CD4-positive, alpha-beta T cell (primary cell): ENCODE measurements at places on chromosomes 6 and 20. TPM values are rescaled to one million over a fixed set of nuclear protein-coding genes. Genes with fewer than 3 reads are reported as not detected.

- DNase-seq, result no peak
Measured at GRCh38 chr6:25975923-25976560, 13.4 kb downstream of the TRIM38 start.

DNA sequence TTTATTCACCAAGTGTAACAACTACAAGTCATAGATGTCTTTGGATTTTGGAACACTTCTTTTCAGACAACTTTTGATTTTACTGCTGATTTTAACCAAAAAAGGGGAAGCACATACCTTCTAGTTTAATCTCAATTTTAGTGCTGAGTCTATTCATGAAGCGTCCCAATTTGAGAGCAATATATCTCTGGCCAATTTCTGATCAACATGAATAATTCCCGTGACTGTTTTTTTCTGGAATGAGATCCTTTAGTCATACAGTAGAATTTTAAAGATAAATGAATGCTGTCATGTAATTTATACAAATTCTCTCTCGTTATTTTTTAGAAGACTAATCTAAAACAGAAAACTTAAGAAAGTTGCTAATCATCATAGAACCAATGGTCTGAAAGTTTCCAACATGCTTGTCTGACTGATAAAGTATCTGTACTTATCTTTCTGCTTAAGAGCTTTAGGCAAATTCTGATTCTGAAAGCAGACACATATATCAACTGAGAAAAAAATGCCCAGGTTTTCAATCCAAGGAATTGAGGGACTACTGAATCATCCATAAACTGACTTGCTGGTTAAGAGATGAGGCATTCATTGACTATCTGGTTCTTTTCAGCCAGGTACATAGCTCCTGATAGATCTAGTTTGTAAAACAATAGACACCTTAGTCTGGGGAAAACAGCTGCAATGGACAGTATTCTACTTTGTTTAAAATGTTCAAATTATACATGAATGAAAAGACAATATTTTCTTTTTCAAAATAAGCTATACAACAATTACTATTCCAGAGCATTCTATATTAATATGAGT is 657.5 kb downstream of the RFPL4B start:
- DNase-seq, result no peak

GRCh38 chr6:112179631-112180030 is 74.7 kb downstream of the LAMA4 start:
- DNase-seq, result no peak

GRCh38 chr6:157173776-157174175 is 149.5 kb downstream of the TMEM242 start:
- DNase-seq, result no peak

DNA sequence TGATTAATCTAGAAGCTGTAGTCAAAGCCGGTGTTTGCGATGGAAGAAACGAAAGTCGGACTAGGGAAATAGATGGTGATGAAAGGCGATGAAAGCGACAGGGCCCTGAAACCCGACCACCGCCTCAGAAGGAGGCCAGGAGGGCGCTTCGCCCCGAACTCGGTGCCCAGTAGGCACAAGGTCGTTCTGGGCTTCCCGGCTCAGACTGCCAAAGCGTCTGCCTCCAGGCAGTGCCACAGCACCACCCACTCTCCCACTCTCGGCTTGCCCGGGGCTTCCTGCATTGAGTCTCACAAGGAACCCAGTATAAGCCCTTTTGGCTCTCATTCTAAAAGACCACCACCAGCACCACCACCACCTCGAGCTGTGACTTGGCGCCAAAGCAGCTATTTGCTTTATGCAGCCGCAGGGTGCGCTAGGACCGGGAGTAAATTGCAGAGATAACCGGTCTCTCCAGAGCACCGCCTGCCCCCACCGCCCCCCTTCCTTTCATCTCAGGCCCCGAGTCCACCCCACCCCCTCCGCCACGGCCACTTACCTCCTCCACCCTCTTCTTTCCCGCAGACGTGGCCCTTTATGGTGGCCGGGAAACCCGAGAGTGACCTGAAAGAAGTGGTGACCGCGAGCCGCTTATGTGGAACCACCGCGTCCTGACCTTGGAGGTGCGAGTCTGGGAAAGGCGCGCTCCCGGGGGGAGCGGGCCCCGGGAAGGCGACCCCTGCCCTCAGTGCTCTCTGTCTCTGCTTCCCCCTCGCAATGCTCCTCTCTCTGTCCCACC is 2.4 kb downstream of the TCF21 start:
- no peak for DNase-seq

DNA sequence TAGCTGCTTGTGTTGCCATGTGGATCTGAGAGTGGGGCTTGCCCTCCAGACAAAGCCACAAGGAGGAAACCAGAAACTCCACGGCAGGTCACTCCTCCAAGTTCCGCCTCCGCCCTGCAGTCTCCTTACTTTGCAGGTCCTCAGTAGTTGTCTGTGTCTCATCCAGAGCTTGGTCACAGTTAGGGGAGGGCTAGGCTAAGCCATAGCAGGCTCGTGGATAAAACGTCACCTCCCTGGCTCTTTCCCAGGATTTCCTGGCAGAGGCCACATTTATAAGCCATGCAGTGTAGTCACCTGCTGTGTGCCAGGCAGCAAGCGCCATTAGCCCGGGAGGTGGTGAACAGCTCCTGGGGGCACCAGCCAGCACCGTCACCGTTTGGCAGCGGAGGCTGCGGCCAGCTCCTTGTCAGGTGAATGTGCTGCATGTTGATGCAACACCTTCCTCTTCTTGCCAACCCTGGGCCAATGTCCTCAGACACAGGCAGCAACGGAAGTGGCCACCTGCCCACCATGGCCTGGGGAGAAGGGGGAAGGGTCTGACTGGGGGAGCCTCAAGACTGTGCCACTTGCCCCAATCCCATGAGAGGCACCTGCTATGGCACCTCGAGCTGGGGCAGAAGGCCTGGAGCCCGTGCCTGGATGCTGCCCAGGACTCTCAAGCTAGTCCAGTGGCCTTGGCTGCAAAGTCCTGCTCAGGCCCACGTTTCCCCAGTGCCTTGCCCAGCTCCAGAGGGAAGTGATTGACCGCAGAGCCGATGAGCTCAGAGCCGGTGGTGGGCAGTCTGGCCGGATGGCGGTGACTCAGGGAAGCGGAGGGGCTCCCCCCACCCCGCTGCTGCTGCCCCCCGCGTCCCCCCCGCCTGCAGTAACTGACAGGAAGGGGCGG is 39.0 kb upstream of the SLCO4A1 start:
- peak; percentile 39 for DNase-seq

DNA sequence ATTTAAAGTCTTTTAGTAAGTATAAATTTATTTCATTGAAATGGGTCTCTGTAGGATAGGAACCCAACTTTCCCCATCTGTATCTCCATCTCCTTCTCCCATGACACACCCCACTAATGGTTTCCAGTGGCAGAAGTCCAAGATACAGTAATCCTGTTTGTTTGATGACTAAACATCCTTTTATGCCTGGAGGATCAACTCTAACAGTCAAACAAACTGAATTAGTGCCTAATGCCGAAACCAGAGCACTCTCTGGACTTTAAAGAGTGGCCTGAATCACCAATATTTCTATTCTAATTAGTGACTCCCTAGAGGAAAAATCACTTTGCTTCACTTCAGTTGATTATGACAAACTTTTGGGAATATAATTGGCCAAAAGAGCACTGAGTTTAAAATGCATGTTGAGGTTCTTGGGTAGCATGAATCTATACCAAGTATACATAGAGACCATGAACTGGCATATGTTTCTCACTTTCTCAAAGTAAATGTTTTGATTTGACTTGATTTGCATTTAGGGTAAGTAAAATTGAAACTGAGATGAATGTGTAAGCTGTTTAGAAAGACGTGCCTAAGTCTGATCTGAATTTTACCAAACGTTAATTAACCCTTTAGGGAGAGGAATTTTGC is 776.4 kb upstream of the NRSN1 start:
- no peak for DNase-seq

GRCh38 chr20:22878166-22878565 is 156.9 kb upstream of the SSTR4 start:
- DNase-seq, result no peak

DNA sequence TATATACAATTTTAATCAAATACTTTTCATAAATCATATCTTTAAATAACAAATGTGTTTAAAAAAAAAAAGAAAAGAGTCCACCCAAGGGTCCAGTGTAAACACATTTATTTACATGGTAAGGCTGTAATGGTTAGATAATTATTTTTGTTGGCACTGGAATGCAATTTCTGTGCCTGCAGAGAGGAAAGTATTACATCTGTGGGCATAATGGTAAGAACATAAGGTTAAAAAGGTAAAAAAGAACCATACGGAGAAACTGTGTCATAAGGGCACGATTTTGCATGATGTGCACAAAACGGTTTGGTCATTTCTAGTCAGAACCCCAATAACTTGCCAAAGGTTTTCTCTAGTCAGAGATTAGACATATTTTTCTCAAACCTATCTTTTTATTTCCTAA is 54.3 kb downstream of the RWDD2A start:
- no peak for DNase-seq

GRCh38 chr6:139522511-139523220 is 148.2 kb upstream of the CITED2 start:
- DNase-seq, result no peak

DNA sequence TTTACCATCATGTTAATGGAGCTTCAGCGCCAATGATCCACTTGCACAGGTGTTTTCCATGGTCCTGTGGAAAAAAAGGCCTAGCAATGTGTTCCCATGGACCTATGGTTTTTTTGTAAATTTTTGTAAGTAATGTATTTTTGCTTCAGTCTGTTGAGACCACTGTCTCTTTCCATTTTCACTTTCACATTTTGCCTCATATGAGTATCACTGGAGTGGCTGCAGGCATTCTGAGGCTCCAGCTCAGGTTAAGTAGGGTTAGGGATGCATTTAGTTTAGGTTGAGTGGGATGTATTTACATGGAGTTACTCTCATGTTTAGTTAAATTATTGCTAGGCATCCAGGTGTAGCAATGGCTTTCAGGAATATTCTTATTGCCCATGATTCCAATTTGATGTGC is 19.2 kb upstream of the LMBRD1 start:
- DNase-seq, result no peak

GRCh38 chr6:15630202-15630601 is 32.6 kb downstream of the DTNBP1 start:
- no peak for DNase-seq

DNA sequence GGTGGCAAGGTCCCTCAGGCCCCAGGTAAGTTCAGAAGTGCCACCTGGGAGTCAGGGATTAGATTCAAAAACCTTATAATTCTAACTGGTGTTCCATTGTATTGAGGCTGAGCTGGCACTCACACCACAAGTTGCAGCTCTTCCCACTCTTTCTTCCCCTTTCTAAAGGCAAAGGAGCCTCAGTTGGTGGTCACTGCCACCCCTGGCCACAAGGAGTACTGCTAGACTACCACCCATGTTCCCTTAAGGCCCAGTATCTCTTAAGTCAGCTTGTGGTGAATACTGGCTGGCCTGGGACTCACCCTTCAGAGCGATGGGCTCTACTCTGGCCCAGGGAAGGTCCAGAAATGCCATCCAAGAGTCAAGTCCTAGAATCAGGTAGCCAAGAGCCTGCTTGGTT is 421.1 kb upstream of the KHDRBS2 start:
- DNase-seq, result no peak

GRCh38 chr6:88124925-88125557 is 41.1 kb downstream of the CNR1 start:
- DNase-seq, result no peak

PRELID3B gene
- total RNA-seq, result 55.8 TPM

SLC12A5 gene
- 1.3 TPM for total RNA-seq

WFDC11 gene
- not detected for total RNA-seq

ENPP5 gene
- total RNA-seq, result 0.19 TPM

ATG5 gene
- 23.2 TPM for total RNA-seq

RSPO3 gene
- not detected for total RNA-seq

TSPO2 gene
- not detected for total RNA-seq

SAMD10 gene
- 12.1 TPM for total RNA-seq
